ENCODE measurements at places on chromosomes 16 and 17. TPM values are rescaled to one million over a fixed set of nuclear protein-coding genes. Genes with fewer than 3 reads are reported as not detected.
A peak's percentile ranks its signal among the peaks of the same experiment; 100 is the strongest.

DNA sequence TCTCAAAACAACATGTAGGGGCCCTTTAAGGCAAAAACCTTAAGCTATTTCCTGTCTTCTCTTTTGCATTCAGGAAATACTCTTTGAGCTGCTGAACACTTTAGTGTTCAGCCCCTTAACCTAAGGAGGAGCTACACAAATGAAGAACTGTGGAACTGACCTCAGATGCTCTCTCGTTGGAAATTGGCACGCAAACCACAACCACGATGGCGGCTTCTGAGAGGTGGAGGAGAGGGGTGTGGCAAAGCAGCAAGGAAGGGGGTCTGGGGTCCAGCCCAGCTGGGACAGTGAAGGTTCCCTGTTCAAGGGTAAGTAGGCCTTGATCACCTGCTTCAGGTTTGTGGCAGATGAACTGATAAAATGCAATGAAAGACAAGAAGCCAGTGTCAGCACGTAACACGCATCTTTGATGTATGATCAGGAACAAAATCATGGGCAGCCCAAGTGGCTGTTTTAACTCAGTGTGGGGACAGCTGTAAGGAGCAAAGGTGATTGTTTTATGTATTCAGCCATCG is 291.6 kb upstream of the TNRC6C start:
- DNase-seq, result no peak

- DNase-seq, result no peak
Observed at GRCh38 chr17:19756546-19756945, 8.4 kb upstream of the ALDH3A1 start.

GRCh38 chr16:48864055-48864454 is 254.1 kb upstream of the N4BP1 start:
- no peak for DNase-seq

GRCh38 chr17:74807925-74808324 is 31.8 kb upstream of the NAT9 start:
- DNase-seq, result no peak

GRCh38 chr17:55706808-55707773 is 15.6 kb downstream of the TMEM100 start:
- no peak for DNase-seq

ITGAX gene
- 161 TPM for total RNA-seq

HES7 gene
- total RNA-seq, result not detected

LGALS9B gene
- total RNA-seq, result not detected

DNA sequence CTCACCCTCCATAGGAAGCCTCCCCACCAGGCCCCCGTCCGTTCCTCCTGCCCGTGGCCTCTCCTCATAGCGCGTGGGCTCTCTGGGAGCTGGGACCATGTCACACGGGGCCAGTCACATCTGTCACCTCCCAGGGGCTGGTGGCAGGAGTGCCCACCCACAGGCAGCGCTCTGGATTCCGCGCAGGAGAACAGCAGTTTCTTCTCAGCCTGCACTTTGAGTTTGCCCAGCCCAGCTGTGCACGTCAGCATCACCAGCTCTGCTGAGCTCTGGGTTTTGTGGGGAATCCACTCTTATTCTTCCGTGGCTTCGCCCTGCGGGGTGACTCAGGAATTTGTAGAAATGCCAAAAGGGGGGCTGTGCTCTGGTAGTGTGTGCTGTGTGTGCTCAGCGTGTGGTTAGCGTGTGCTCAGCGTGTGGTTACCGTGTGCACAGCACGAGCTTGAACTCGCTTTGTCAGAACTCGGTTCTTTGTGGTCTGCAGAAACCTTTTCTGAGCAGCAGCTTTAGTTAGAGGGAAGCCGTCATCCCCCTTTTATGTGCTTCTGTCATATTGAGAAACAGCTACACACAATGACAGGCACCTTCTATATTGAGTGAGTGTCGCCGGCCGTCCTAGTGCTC is 3.2 kb downstream of the ACSF3 start:
- no peak for DNase-seq

KRT36 gene
- not detected for total RNA-seq

- DNase-seq, result no peak
Observed at GRCh38 chr17:38877130-38877851, 7.4 kb downstream of the LASP1 start.

GLP2R gene
- total RNA-seq, result 11.2 TPM

LPO gene
- total RNA-seq, result not detected

DNA sequence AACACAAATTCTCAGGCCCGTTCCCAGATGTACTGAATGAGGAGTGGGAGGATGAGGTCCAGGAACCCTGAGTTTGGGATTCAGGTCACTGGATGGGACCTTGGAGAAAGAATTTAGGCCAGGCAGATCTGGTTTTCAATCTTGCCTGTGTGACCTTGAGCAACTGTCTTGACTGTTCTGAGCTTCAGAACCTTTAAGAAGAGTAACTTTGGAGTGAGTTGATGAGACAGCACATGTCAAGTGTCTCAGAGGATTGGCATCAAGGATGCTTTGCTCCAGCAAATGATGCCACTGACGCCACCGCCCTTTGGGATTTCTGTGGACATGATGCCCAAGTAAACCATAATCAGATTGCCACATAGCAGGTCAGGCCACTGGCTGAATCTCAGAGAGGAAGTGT is 56.2 kb upstream of the DNAJA2 start:
- DNase-seq, result no peak

GRCh38 chr17:10875984-10876555 is 38.2 kb upstream of the PIRT start:
- DNase-seq, result peak; percentile 38

- no peak for DNase-seq
Observed at GRCh38 chr17:1076299-1076981, 79.5 kb downstream of the TIMM22 start.

DNA sequence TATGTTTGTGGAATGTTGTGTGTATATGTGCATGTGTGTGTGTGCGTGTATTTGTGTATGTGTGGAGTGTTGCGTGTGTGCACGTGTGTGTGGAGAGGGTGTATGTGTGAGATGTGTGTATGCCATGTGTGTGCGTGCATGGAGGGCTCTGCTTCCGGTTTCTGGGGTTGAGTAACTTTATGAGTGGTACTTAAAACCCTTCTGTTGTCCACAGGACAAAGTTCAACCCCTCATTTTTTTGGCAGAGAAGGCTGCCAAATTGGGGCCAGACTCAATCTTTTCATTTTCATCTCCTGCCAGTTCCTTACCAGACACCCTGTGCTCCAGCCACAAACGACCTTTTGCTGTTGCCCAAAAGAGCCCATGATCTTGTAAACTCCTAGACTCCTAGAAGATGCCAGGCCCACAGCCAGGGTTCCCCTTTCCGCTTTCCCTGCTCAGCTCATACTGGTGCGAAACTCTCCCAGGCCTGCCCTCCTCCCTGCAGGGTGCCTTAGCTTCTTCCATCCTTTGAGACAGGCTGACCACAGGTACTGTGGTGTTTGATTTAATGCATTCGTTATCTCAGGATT is 100.2 kb downstream of the CMIP start:
- DNase-seq, result no peak

GRCh38 chr17:31740611-31741082 is 118.4 kb downstream of the COPRS start:
- no peak for DNase-seq

DNA sequence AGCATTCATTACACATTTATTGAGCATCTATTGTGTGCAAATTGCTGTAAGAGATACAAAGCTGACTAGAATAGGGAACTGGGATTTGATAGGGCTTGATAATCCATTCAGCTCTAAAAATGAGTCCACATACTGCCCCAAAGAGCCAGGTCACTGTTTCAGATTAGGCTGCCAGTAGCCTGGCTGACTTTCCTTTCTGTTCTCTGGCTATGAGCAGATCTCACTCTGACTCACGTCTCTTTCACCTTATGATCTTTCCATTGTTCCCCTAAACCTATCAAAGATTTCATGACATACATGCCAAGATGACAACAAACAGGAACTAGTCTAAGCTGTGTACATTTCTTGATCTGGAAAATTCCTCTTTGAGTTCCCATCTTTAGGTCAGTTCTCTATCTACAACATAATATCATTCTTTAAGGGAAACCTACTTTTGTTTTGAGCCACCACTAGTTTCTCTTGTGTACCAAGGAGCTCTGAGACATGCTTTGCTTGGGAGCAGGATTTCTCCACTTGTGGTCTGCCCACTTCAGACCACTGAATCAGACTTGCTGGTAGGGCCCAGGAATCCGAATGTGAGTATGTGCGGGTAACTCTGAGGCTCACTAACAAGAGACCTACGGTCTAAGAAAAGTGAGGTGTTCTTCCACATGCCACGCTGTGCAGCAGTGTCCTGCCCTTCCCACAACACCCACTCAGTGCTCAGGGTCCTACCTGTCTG is 40.9 kb upstream of the ICAM2 start:
- no peak for DNase-seq

- no peak for DNase-seq
Observed at GRCh38 chr16:8512941-8513624, 77.2 kb downstream of the TMEM114 start.

MYADML2 gene
- not detected for total RNA-seq

GRCh38 chr17:70577456-70577855 is 408.1 kb downstream of the KCNJ2 start:
- DNase-seq, result no peak

- DNase-seq, result no peak
Observed at GRCh38 chr16:14356064-14356463, 274.0 kb downstream of the PARN start.

- no peak for DNase-seq
Observed at GRCh38 chr17:2994441-2994840, 69.0 kb downstream of the OR1D5 start.

CCT6B gene
- 2.4 TPM for total RNA-seq

TACO1 gene
- total RNA-seq, result 8.5 TPM

- no peak for DNase-seq
Observed at GRCh38 chr17:80008848-80009247, 26.8 kb downstream of the TBC1D16 start.

DNA sequence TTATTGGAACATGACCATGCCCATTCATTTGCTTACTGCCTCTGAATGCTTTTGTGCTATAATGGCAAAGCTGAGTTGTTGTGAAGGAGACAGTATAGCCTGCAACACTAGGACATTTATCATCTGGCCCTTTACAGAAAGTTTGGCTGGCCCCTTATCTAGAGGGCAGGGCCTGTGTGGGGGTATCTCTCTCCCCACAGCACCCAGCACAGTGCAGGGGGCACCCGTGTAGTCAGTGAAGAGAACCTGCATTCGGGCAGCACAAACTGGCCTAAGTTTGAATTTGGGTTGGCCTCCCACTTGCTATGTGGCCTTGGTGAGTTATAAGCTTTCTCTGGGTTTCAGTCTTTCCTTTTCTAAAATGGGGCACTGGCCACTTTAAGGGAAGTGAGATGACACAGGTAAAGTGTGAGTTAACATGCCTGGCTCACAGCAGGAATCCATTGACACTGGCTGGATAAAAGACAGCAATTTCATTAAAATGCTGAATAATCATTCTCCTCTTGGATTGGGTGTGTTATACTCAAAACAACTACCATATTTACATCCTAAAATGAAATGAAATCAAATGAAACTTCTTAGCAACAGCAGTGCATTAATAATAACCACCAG is 12.1 kb downstream of the UBE2O start:
- DNase-seq, result no peak

GRCh38 chr16:67922221-67922620 is 9.4 kb downstream of the CTRL start:
- no peak for DNase-seq

DNA sequence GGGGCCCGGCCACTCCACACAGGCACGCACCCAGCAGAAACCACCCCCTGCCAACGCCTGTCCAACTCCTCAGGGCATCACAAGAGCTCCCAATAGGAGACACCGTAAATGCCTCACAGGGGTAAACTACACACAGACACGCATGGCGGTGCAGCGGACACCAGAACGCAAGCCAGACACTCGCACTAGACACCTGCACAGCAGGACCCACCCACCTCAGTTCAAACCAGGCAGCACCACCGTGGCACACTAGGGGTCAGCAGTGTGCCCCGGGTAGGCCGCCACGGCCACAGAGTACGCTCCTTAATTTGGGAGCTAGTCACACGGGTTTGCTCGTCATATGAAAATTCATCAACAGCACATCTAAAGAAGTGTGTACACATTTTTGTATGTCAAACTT is 3.4 kb downstream of the SLC38A10 start:
- DNase-seq, result no peak

- no peak for DNase-seq
Observed at GRCh38 chr17:49656247-49656646, 21.6 kb downstream of the SPOP start.

DNA sequence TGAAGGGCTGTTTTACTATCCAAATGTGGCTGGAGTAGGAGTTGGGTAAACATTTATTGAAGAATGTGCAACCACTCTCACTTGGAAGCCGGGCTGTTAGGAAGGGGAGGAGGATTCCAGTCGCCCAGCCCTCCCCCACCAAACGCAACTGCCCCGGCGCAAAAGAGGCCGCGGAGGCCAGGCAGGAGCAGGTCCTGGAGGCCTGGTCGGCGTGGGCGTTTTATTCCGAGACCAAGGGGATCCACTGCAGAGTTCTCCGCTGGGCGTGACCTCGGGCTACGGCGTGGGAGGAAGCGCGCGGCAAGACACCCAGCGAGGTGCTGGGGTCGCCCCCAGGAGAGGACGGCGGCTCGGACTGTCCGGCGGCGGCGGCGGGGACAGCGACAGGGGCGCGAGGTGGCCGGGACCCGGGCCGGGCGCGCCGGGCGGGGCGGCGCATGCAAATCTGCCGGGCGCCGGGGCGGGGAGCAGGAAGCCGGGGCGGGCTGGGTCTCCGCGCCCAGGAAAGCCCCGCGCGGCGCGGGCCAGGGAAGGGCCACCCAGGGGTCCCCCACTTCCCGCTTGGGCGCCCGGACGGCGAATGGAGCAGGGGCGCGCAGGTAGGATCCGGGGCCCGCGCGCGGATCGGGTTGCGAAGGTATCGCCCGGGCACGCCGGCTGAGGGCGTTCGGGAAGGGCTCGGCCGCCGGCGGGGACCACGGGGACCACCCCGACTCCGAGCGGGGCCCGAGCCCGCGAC is at the start of gene IL4R:
IL4R (plus strand) TSS at position 553 of the 739 bp plus-strand sequence. CDS start 26,230 bp downstream, outside the sequence.
- peak; percentile 64 for DNase-seq

SLC52A1 gene
- total RNA-seq, result not detected

DNA sequence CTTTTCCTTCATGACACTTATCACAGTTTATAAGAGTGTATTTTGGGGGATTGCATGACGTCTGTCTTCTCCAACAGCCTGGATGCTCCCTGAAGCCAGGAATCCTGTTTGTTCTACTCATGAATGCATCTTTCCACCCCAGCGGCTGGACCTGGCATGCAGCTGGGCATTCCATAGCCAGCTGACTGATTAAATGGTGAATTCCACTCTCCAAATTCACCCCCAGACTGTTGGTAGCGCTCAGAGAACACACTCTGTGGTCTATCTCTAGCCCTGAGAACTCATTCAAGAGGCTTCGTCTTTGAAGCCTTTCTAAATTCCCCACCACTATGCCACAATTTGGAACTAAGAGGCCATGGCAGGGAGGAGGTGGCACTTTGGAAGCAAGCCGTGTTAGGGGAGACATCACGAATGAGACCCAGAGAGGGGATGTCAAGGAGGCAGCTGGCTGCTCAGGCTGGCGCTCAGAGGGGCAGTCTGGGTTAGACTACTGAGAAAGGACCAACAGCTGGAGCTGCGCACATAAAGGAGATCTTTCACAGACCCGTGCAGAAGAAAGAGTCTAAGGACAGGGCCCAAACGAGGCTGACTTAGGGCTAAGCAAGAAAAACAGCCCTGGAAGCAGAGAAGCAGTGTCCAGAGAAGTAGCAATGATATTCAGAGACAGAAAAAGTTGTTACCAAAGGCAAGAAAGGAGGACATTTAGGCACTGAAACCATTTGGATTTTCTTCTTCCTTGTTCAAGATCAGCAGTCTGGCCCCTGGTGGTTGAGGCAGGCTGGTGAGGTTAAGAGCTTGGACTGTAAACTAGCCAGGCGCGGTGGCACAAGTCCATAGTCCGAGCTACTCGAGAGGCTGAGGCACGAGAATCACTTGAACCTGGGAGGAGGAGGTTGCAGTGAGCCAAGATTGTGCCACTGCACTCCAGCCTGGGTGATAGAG is 42.4 kb upstream of the ZNF629 start:
- no peak for DNase-seq

GRCh38 chr17:81465910-81466309 is 46.7 kb downstream of the ACTG1 start:
- no peak for DNase-seq
